ENCODE measurements at places on chromosomes 5 and 9.

DNA sequence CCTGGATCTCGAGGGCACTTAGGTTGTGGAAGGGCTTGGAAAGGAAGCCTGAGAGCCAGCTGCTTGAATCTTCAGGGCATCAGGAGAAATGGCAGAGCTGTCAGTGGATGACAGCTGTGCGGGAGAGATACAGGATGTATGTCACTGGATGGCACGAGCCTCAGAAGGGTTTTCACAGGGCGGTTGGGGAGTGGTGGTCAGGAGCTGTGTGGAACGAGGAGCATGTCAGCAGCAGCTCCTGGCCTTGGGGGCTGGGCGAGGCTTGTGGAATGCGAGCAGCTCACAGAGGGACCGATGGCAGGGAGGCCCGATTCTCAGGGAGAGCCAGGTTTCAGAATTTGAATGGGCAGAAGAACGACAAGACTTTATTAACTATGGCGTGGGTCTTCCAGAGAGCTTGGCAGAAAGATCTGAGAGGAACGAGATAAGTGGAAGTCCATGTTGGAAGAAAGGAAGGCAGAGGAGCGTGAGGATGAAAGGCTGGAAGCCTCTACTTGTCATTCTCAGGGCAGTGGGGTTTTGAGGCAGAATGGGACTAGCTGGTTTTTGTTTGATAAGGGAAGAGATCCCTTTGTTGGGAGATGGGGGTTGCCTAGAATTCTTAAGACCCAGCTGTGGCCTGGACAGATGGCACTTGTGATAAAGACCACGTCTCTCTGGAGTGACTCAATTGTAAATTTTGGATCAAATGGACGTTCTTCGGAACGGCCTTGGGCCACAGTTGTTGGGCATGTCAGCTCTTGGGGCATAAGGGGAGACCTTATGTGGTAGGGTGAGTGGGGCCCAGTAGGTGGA lies 60.3 kb downstream of the SNX30 start:
- no peak for DNase-seq

- DNase-seq: no peak
Measured at GRCh38 chr5:158559066-158559465, 540.6 kb downstream of the EBF1 start.

GRCh38 chr5:21680641-21681040 lies 1172.5 kb downstream of the CDH12 start:
- DNase-seq: no peak

GRCh38 chr9:19741178-19741577 lies 47.7 kb downstream of the SLC24A2 start:
- DNase-seq: no peak

DNA sequence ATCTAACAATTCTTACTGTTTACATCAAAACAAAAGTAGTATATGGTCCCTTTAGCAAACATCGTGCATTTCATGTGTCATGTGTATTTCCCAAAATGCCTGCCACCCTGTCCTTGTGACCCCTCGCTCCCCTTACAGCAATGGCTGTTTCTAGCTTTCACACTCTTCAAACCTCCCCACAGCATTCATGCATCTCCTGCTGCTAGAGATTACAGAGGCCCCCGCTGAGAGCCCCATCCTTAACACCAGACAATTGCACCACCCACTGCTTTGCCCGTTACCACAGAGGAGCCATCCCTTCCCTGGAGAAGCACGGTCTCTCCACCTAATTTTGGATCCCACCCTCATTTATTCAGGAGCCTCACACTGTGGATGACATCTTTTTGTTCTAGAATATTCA lies 149.7 kb upstream of the IRX4 start:
- DNase-seq: no peak

DNA sequence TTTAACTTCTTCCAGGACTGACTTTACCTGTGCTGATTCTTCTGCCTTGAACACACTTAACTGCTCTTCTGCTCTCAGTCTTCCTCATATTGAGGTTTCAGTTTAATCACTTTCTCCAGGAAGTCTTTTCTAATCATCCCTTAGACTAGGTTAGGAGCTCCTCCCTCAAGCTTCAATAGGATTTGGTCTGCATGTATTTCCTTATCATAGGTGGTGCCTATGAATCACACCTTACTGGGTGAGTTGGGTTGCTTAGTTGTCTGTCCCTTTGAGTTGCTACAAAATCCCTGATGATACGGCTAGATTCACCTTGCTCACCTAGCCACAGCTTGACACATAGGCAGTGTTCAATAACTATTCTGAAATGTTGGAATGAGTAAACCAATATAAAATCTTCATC lies 164.4 kb downstream of the DNAH5 start:
- DNase-seq: no peak

GRCh38 chr5:154618696-154619095 lies 136.5 kb upstream of the LARP1 start:
- no peak for DNase-seq

- no peak for DNase-seq
Measured at GRCh38 chr9:121674017-121674416, 22.6 kb downstream of the DAB2IP start.

DNA sequence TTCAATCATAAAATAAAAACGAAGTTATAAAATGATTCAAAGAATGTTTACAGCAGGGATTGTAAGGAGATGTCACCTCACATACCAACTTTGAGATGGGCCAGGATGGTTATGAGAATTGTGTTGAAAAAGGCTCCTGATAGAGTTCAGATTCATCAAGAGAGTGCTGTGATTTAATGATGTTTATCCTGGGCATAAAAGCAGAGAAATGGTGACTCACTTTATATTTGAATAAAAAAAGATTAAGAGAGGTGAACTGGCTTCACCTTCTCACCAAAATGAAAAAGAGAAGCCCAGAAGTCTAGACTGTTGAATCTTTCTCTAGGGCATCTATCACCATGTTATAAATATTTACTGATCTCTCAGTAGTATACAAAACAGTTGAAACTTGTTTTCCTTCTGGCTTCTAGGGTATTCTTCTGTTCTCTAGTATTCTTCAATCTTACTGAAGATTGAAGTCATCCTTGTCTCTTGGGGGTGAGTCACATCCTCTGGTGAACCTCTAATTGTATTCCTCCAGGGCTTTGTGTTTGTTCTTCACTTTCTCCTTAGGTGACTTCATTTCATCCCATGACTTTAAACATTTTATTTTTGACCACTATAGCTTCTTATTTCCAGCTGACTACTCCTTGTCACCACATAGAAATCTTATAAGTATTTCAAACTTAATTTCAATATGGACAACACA lies 1237.3 kb upstream of the C9orf72 start:
- no peak for DNase-seq

DNA sequence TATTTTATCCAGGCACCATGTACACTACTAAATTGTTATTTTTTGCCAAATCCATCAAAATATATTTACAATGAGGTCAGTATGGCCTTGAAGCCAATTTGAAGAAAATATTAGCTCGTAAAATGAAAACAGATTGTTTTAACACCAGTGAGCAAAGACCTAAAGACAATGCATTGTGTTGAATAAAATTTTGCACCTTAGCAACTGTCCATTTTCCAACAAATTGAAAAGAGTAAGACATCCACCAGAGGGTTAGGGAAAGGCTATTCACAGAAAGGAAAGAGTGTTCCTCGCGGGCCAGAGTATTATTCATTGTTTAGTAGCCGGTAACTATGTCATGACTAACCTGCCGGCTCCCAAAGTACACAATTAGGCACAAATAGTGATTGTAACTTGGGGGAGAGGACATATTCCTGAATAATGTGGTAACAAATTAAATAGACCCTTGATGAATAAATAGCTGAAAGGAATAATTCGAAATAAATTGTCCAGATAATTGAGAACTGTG lies 213.3 kb downstream of the DNAH5 start:
- no peak for DNase-seq

DNA sequence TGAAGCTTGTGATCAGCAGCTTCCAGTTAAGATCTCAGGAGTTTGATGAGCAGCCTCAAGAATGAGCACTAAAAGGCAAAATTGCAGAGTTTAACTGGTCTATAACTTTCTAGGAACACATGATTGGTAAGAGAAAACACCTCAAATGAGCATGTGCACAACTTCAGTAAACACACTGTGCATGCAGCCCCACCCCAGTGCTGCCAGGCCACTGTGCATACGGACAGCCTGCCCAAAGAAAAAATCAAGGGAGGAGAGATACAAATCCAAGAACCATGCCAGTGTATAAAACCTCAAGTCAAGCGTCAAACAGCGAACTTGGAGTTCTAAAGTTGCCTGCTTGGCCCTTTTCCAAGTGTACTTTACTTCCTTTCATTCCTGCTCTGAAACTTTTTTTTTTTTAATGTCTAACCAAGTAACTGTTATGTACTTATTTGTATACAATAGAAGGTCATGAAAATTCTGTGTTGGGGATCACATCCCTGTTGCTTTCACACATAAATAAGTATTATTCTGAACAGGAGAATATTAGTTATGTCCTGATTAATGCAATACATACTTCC lies 125.6 kb upstream of the TSLP start:
- DNase-seq: no peak

DNA sequence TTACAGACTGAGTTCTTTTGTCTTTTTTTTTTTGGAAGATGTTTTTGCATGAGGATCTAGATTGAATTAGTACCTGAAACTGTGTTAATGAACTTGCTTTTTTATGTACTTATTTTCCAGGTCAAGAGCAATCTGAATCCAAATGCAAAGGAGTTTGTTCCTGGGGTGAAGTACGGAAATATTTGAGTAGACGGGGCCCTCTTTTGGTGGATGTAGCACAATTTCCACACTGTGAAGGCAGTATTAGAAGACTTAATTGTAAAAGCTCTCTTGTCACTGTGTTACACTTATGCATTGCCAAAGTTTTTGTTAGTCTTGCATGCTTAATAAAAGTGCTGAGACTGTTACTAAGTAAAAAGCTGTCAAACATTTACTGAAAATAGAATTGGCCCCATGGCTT lies 14.5 kb downstream of the SLC23A1 start:
- DNase-seq: no peak

- no peak for DNase-seq
Measured at GRCh38 chr5:118126159-118126558, 862.2 kb downstream of the DTWD2 start.

- no peak for DNase-seq
Measured at GRCh38 chr5:147520450-147520849, 10.6 kb upstream of the DPYSL3 start.

- DNase-seq: no peak
Measured at GRCh38 chr5:116658141-116658540, 83.5 kb upstream of the SEMA6A start.

DNA sequence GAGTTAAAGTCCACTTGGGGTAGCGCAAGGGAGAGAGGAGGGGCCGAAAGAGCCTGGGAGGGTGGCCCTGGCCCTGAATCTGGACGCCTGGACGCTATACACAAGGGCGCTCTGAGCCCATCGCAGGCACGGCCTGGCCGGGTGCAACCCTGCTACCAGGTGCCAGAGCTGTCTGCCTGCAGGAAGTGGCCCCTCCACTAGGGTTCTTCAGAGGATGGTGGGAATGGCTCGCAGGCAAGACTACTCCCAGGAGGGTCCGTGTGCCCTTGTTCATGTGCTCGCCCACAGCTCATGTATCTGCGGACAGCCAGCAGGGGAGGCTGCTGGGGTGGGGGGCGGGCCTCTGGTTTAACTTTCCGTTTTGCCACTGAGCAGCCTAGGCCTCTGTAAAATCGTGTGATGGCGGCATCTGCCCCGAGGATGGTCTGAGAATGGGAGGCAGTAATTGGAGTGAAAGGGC lies 1.4 kb upstream of the NKD2 start:
- DNase-seq: no peak

DNA sequence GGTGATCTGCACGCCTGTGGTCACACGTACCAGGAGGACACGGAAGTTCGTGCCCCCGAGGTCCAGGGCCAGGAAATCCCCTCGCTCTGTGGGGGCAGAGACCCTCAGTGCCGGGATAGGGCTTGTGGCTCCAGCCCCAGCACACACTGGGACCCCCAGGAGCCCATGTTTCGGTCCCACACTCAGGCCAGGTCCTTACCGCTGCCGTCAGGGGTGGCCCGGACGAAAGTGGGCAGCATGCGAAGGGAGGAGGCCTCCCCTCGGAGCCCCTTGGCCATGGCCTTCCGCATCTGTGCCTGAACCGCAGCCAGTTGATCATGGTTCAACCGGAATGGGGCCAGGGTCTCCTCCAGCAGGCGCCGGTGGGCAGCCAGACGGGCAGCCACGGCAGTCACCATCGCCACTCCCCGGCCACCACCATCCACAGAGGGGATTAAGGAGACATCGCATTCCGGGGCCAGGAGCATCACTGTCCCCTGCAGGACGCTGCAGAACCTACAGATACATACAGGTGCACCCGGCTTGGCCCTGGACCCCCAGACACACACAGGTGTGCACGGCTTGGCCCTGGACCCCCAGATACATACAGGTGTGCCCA lies 11.8 kb downstream of the HK3 start:
- no peak for DNase-seq

DNA sequence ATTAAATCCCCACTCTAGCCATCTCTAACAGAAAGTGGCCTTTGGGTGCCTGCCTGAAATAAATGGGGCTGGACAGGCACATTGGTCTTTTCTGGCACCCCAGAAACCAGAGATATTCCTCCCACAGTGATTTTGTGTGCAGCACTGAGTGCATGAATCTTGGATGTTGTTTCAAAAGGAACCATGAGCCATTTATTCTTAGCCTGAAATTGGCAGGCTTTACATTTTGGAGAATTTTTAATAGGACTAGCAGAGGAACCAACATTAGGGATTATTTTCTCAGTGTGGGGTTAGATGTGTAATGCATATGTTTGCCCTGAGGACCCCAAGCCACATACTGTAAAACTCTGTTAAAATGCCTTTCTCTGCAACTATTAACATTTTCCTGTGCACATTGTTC lies 451.3 kb downstream of the NFIB start:
- no peak for DNase-seq

GRCh38 chr9:88076286-88077070 lies 61.8 kb downstream of the SPATA31C2 start:
- no peak for DNase-seq

DNA sequence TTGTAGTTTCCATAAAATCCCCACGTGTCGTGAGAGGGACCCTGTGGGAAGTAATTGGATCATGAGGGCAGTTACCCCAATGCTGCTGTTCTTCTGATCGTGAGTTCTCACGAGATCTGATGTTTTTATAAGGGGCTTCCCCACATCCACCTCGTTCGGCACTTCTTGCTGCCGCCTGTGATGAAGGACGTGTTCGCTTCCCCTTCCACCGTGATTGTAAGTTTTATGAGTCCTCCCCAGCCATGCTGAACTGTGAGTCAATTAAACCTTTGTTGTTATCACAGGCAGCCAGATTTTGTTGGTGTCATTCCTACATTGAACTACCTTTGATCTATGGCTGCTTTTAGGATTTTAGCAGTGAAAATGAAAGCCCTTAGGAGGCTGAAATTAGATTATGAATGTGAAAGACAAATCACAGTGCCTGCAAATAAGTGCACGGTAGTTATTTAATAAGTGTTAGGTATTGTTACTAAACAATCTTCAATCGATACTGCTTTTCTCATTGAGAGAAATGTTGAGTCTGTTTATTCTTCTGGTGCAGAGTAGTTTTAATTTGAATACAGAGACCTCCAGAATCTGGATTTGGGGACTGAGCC lies 68.0 kb upstream of the C6 start:
- no peak for DNase-seq

DNA sequence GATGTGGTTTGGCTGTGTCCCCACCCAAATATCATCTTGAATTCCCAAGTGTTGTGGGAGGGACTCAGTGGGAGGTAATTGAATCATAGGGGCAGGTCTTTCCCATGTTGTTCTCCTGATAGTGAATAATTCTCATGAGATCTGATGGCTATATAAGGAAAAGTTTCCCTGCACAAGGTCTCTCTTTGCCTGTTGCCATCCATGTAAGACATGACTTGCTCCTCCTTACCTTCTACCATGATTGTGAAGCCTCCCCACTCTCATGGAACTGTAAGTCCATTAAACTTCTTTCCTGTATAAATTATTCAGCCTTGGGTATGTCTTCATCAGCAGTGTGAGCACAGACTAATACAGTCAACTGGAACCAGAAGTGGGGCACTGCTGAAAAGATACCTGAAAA lies 262.4 kb upstream of the RFX3 start:
- DNase-seq: no peak

Data from activated T-helper 1 cell treated with anti-CD3 and anti-CD28 coated beads, Interleukin-2, amount 50 U/mL, for 16 hours (primary cell).